ENCODE measurements at places on chromosomes 11 and 22.

DNA sequence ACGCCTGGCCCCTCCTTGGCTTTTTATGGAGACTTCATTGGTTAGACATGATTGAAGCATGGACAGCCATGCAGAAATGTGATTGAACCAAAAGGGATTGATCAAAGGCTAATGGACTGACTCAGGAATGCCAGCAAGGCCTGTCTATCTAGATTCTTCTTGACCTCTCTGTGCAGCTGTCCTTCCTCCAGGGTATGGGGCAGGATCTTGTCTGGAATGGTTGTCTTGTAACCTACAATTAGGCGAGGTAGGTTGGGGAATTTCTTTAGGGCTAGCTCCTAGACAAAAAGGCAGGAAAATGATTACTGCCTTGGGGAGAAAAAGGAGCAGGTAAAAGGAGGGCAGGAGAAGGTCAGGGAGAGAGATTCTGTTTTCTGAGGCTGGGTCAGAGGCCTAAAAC, 59.6 kb upstream of the INCENP start:
- DNase-seq, result no peak

GRCh38 chr11:94525546-94526324, 13.5 kb downstream of the C11orf97 start:
- DNase-seq, result no peak

GRCh38 chr11:119051440-119052162, 5.4 kb downstream of the HYOU1 start:
- no peak for DNase-seq

- no peak for DNase-seq
Observed at GRCh38 chr11:23336961-23337360, 476.7 kb upstream of the CCDC179 start.

- DNase-seq, result no peak
Observed at GRCh38 chr11:9207229-9207628, 57.9 kb downstream of the DENND5A start.

Measured in effector CD8-positive, alpha-beta T cell (primary cell).